Stimulated activated CD4-positive, alpha-beta T cell treated with anti-CD3 and anti-CD28 coated beads, Interleukin-1b, Interleukin-23, amount 100 ng/mL, for 1 hour (primary cell): ENCODE measurements at places on chromosomes 3 and 15.

GRCh38 chr15:96067677-96068076 is 262.8 kb upstream of the NR2F2 start:
- no peak for DNase-seq

DNA sequence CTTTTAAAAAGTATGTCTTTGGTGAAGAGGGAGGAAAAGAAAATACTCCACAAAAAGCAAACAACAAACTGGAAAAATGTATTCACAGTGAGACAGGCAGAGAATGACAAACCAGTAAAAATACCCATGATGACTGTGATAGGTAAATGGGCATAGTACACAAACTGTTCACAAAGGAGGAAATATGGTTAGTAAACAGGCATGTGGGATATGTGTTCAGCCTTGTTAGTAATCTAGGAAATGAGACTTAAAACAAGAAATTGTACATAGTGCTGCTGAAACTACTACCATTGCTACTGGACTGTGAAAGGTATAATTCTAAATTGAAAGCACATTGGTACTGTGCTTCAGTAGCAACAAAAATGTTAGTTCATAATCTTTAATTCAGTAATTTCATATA is 50.1 kb downstream of the UBE2E2 start:
- no peak for DNase-seq

DNA sequence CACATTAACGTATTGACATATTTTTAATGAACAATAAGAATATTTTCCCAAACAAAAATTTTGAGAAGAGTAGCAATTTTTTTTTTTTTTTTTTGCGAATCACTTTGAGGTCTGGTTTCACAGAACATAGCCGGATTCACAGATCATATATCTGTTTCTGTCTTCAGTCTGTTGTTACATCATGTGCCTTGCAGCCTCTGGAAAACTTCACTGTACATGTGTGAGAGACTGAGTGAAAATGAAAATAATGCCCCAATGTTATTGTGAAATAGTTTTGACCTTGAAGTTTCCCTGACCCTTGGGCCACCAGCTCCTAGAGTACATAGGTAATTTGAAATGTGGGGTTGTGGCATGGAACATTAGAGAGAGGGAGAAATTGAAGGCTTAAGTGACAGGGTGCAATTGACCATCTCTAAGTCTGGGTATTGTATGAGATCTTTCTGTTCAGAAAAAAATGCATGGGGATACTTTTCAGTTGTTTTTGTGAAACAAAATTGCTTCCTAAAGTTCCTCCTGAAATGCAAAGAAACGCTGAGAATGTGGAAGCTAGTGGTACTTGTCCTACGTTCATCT is 14.0 kb downstream of the ITPR1 start:
- no peak for DNase-seq

DNA sequence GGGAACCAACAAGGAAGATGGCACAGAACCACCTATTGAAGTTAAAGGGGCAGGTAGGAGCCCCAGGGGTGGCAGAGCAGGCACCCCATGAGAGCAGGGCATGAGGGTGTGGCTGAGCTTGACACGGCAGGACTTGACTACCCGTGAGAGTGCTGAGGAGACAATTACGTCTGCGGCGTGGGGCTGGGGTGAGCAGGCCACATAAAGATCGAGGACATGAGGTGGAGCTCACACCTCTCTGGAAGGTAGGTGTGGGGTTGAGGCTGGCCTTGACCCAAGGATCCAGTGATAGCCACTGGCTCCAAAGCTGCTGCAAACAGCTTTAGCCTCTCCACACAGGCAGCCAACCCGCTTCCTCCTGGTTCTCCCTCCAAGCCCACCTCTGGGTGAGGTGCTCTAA is 64.5 kb downstream of the PCSK6 start:
- DNase-seq: no peak

DNA sequence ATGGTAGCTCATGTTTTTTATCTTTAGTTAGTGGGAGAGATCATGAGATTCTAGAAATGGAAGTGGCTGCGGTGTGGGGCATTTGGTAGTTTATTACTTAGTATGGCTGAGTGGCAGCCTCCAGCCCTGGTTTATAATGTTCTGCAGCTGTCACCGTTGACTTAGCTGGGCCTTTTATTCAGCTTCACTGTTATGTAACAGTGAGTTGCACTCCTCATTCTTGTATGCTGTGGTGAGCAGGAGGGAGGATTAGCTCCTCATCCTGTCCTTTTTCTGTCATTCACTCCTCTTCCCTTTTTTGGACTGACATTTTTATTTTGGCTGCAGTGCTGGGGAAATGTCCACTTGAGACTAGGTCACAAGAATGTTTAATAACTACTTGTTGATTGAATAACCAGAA is 29.5 kb downstream of the RAD54L2 start:
- DNase-seq: no peak

GRCh38 chr3:170614214-170614966 is 28.5 kb upstream of the SLC7A14 start:
- no peak for DNase-seq

DNA sequence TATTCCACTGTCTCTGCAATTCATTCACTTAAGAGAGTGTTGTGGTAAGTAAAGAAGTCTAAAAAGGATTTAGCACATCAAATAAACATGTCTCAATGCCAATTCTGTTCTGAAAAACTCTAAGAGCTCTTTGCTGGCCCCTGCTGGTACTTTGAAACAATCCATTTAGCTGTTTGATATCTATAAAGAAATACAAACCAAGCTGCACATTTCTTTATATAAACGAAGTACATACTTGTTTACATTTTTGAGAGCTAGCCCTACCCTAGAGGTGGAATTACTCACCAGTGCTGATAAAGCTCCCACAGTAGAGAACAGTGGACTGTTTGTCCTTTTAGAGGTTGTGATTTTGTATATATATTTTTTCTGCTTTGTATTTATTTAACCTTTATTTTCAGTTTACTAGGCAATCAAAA is 75.5 kb downstream of the NEDD4 start:
- DNase-seq: no peak

DNA sequence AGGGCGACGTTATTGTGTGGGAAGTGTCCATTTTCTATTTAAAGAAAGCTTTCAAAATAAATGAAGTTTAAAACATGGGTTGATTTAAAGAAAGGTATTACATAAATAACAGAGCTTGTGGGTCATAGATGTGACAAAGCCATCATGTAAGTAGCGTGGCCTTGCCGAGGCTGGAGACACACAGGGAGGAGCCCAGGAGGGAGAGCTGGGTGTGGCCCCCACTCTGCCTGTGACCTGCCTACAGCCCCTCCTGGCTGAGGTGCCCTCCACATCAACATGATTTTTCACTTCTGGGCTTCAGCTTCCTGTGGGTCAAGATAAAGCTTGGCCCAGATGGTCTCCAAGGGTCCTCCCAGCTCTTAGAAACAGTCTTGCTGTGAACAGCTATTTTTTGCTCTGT is 12.5 kb upstream of the MGLL start:
- DNase-seq: no peak

- no peak for DNase-seq
Measured at GRCh38 chr15:69939513-69940440, 157.9 kb downstream of the TLE3 start.

- no peak for DNase-seq
Measured at GRCh38 chr15:40338921-40339620, 1.7 kb downstream of the CCDC9B start.
